Activated naive CD4-positive, alpha-beta T cell treated with anti-CD3 and anti-CD28 coated beads for 36 hours (primary cell): ENCODE measurements at places on chromosomes 11 and 22.

GRCh38 chr11:108324587-108324986 lies 101.7 kb downstream of the ATM start:
- DNase-seq, result no peak

DNA sequence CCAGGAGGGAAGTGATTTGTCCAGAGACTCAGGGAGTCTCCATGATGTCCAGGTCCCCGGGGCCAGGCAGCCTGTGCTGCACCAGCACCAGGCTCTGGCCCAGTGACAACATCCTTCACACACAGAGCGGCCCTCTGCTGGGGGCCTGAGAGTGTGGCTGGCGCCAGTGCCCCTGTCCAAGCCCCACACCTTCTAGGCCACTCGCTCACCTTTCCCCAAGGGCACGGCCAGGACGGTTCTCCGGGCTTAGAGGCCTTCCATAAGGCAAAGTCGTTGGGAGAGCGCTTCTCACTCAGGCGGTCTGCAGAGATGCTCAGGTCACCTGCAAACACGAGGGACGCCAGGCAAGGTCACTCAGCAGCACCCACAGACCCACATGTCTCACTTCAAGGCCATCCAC lies 27.9 kb upstream of the NAP1L4 start:
- DNase-seq, result no peak

GRCh38 chr11:63608353-63609345 lies 5.6 kb downstream of the PLAAT3 start:
- no peak for DNase-seq

DNA sequence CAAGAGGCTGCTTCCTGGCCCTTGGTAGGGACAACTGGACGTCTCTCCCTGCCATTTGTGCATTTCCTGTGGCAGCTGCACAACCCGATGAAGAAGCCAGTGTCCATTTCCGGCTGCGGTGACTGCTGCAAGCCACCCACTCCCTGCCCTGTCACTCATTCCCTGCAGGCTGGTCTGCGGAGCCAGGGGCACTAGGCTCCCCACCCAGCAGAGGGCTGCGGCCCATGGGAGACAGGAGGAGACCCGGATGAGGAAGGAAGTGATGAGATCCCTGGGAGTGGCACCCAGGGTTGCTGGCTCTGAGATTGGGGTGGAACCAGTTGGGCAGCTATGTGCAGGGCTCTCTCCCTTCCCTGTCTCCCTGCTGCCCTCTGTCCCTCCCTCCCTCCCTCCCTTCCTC lies 10.0 kb upstream of the MYRF start:
- no peak for DNase-seq

GRCh38 chr11:15918212-15918611 lies 438.1 kb downstream of the SOX6 start:
- DNase-seq, result no peak

DNA sequence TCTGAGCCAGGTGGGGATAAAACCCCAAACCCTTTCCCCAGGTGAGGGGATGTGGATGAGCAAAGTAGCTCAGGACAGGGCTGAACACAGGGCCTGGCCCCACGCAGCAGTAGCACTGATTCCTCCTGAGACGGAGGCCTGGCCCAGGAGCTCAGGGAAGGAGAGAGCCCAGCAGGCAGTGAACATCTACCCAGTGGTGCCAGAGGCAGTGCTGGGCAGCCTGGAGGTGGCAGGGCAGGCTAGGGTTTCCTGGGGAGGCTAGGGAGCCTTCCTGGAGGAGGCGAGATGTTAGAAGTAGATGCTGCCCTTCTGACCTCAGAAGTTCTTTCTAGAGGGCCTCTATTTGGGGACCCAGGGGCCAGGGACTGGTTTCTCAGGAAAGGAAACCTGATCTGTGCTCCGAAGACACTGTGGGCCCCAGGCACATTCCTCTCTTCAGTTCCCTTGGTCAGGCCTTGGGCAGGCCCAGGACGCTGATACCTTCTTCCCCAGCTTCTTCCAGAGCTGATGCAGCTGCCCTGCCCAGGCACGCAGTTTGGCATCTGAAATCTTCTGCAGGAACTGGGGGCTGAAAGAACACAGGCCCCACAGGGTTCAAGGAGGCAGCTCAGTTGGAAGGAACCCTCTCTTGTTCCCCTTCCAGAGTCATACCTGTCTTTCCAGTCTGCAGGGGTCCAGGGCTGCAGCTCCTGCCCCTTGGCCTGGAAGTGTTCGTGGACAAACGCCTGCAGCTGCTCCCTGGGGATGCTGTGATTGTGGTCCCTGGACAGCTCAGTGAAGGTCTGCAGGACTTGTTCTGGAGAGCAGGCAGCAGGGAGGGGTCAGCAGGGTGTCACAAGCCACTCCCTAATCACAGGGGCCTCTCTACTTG lies 16.8 kb downstream of the TREH start:
- no peak for DNase-seq

- no peak for DNase-seq
These were observed 18.0 kb upstream of the VPREB1 start for GRCh38 chr22:22226448-22227187.

GRCh38 chr22:46159777-46160176 lies 9.5 kb downstream of the PPARA start:
- DNase-seq, result no peak

- DNase-seq, result peak; percentile 10
These were observed 12.6 kb downstream of the ZDHHC5 start for GRCh38 chr11:57680552-57680874.

GRCh38 chr11:120068114-120068573 lies 69.8 kb downstream of the TRIM29 start:
- DNase-seq, result no peak

- DNase-seq, result no peak
These were observed 28.7 kb downstream of the GGTLC2 start for GRCh38 chr22:22673099-22673498.

- DNase-seq, result no peak
These were observed 86.4 kb downstream of the DENND5A start for GRCh38 chr11:9178716-9179115.
